ENCODE measurements at places on chromosomes 5 and 9.

- DNase-seq, result no peak
Observed at GRCh38 chr5:151295138-151295537, 8.4 kb downstream of the SLC36A3 start.

- DNase-seq, result no peak
Observed at GRCh38 chr9:34963552-34963951, 5.5 kb downstream of the PHF24 start.

GRCh38 chr5:164472165-164472564, 966.7 kb downstream of the MAT2B start:
- no peak for DNase-seq

DNA sequence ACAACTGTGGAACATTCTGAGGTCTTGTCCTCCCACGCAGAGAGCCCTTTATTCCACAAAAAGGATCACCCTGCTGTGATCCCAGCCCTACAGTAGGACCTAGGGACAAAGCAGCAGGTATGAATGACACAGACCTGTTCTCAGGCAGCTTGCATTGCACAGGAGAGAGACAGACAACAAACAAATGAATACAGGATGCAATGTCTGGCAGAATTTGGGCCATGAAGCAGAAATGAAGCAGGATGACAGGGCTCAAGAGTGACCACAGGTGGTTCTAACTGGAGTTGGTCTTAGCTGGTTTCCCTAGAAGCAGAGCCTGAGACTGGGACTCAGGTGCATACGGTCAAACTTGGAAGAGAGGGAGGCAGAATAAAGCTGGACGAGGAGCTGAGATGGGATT, 388.8 kb downstream of the CDK5RAP2 start:
- no peak for DNase-seq

- peak; percentile 61 for DNase-seq
Observed at GRCh38 chr5:177134697-177135225, 1.2 kb downstream of the NSD1 start.

DNA sequence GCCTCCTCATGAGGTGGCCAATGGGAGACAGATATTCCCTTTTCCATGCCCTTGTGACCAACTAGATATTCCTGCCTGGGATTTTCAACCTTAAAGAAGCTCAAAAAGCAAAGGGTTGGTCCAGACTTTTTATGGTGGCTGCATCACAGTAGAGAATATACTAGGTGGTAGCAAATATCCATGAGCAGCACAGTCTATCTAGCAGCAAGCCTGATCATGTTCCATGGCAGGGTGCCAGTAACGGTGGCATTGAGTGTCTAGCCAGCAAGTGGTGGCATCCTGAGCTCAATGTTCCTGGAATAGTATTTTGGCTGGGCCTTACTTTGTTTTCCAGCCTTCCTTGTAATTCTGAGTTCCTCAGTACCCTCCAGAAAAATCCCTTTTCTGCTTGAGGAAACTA, 25.8 kb downstream of the CDC25C start:
- DNase-seq, result no peak

DNA sequence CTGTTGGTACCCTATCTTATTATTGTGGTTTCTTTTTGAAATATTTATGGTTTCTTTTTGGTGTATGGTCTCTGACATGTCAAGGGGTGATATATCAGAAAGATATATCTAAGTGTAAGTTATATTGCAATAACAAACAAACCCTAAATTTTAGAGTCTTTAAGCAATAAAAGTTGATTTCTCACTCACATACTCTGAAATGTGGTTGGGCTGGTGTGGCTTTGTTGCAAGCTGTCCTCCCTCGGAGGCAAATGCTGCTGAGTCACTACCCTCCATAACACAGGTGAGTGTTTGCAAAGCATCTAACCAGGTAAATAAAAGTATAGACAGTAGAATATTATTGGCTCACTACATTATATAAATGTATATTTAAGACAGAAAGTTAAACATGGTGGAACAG, 253.2 kb downstream of the CDH18 start:
- DNase-seq, result no peak

DNA sequence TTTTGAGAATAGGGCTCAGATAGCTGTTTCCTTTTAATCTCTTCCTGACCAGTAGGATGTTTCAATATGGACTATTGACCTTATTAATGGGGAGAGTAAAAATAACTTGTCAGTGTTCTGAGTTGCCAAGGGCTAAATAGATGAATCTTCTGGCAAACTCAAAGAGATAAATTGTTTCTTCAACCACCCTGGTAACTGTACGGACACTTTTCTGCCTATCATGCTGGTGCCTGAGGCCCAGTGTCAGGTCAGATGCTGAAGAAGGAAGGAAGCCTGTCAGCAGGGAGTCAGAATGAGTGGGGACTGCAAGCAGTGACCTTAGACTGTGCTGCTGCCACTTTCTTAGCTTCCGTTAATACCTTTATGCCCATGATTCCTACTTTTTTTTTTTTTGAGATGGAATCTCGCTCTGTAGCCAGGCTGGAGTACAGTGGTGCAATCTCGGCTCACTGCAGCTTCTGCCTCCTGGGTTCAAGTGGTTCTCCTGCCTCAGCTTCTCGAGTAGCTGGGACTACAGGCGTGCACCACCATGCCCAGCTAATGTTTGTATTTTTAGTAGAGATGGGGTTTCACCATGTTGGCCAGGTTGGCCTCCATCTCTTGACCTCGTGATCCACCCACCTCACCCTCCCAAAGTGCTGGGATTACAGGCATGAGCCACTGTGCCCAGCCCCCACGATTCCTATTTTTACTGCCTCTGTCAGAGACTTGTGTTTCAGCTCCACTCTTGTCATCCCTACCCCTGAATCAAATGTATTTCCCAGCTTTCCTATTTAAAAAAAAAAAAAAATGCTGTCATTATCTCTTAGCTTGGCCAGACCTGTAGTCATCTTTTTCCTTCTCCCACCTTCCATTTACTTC, 33.7 kb downstream of the TGFBR1 start:
- no peak for DNase-seq

- DNase-seq, result no peak
Observed at GRCh38 chr9:8337834-8338766, 538.5 kb upstream of the DMAC1 start.

DNA sequence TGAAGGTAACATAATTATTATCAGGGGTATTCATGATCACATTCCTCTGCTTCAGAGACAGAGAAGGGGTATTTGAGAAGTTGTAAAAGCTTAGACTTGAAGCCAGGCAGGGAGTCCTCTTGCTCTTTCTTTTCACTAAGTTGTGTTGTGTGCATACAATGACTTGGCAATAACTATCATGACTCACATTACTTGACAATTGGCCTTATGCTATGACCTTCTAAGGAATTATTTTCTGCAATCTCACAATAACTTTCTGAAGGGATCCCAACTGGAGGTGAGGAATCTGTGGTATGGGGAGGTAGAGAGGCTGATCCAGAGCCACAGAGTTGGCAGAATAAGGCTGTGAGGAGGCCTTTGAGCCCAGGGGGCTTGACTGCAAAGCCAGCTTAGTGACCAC, 622.3 kb downstream of the MTRR start:
- DNase-seq, result no peak

GRCh38 chr5:163846512-163846911, 341.1 kb downstream of the MAT2B start:
- DNase-seq, result no peak

DNA sequence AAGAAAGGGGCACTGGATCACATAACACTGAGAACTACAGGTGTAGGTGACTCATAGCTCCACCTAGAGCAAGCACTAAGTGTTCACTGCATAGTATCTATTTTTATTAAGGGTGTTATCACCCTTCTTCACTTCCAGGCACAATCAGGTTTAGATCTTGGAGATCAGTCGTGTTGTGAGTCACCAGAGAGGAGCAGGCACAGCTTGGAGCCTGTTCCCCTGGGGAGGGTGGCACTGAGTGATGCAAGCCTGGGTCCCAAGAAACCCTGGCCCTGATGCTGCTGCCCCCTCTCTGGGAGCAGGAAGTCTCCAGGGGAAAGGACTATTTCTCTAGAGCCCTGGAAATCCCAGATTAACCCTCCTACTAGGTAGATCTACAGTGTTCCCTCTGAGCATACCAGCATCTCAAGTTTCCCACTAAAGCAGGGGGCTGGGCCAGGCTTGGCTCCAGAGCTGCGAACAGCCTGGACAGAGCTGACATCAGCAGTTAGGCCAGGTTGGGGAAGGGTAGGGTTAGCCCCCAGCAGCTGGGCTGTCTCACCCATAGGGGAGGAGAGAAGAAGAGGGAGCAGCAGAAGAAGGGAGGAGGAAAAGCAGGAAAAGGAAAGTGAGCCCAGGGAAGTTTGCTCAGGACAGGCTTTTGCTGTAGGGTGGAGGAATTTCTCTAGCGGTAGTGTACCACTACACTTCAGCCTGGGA, 28.1 kb upstream of the SPINK4 start:
- no peak for DNase-seq

DNA sequence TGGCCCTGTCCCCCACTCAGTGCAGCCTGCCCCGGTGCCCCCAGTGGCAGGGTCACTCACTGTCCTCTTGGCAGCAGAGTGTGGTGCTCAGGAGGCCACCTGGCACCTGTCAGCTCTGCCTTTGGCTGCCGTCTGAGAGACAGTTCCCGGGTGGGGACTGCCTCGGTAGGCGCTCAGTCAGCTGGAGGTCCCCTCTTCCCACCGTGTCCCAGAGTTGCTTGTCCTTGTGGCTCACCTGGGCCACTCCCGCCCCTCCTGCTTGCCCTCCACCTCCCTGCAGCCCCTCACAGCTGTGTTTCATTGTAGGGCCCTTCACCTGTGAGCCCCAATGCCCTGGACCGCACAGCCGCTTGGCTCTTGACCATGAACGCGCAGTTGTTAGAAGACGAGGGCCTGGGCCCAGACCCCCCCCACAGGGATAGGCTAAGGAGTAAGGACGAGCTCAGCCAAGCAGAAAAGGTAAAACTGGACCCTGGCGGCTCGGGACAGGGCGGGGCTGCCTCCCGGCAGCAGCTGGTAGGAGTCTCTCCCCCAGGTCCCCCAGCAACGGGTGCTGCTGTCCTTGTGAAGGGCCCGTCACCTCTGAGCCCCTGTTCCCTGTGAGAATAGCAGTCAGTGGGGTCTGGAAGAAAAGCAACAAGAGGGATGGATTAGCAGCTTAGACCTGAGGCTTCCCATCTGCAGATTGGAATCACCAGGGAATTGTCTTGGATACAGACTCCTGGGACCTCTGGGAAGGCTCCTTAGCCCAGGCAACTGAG, 122.7 kb downstream of the DAB2IP start:
- peak; percentile 60 for DNase-seq

DNA sequence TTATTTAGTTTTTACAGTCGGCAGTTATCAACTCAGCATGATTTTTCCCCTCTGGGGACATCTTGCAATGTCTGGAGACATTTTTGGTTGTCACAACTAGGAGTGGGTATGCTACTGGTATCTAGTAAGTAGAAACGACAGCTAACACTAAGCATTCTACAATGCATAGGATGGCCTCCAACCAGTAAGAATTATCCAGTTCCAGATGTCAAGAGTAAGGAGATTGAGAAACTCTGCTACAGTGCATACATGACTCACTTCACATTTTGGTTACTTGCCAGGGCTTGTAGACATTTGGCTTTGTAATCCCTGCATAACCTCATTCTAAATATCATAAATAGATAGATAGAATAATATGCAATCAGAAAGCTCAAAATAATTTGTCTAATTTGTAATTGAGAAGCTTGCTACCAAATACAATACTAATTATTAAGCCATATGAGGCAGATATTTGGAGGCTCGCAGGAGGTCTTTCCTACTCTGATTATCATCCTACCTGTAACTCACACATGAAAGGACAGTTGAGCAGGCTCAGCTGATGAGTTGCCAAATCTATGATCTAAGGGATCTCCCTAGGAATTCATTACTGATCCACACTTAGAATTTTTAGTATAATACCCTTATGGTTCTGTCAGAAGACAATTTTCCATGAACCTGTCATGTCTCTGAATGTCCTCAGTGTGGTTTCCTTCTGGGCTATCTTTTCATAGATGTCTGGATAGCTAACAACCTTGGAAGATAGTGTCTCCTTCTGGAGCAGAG, 346.9 kb upstream of the TLE4 start:
- DNase-seq, result no peak

DNA sequence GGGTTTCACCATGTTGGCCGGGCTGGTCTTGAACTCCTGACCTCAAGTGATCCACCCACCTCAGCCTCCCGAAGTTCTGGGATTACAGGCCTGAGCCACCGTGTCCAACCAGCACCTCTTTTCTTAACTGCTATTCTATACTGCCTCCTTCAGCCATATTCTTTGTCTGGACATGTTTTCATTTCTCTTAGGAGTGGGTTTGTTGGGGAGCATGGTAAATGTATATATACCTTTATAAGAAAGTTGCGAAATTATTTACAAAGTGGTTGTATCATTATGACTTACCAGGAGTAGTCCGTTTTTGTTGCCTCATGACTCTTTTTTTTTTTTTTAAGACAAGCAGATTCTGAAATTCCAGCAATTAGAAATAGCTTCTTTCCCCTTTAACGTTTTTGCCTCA, 38.7 kb downstream of the CDC42SE2 start:
- no peak for DNase-seq

GRCh38 chr5:40033009-40033408, 608.2 kb upstream of the DAB2 start:
- no peak for DNase-seq

DNA sequence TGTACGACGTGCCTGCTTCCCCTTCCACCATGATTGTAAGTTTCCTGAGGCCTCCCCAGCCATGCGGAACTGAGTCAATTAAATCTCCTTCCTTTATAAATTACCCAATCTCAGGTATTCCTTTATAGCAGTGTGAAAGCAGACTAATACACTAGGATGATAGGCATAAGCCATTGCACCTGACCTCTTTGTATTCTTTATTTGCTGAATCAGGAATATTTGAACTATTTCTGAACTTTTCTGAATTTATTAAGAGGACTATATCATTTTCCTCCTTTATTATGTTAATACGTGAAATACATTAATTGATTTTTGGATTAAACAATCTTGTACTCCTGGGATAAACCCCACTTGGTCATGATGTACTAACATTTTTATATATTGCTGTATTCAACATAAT, 28.2 kb upstream of the NR4A3 start:
- no peak for DNase-seq

- no peak for DNase-seq
Observed at GRCh38 chr5:114858665-114859437, 310.9 kb downstream of the TRIM36 start.

DNA sequence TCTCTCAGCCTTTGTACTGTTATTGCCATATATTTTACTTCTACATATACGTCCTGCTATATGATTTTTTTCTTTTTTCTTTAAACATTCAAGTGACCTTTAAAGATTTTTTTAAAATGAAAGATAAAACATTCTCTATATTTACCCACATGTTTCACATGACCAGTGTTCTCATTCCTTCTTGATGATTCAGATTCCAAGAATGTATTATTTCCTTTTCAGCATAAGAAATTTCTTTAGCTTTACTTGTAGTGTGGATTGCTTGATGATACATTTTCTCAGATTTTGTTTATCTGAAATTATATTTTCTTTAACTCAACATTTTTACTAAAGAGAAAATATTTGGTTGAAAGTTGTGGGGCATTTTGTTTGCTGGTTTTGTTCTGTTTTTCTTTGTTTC, 792.1 kb downstream of the BRINP1 start:
- DNase-seq, result no peak

GRCh38 chr9:127664324-127664677, 42.5 kb upstream of the CFAP157 start:
- DNase-seq, result no peak

DNA sequence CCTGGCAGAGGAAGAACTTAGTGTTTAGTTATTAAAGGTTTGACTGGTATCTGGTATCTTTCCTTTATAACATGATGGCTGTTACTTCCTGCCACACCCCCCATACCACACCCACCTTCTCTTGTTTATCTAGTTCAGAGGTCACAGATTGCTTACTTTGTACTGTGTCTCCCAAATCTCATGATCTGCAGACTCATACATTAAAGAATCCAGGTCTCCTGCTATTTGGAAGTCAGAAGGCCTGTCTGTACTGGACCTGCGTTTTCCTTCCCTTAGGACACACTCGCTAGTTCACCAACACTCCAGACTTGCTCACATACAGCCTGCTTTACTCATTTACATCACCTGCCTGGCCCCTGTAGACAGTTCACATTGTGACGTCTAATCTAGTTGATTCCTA, 39.3 kb downstream of the NUDT12 start:
- no peak for DNase-seq

All from activated effector memory CD4-positive, alpha-beta T cell treated with anti-CD3 and anti-CD28 coated beads, Interleukin-2, amount 50 U/mL, for 16 hours (primary cell).